ENCODE measurements at places on chromosomes 4 and X. TPM values are rescaled to one million over a fixed set of nuclear protein-coding genes. Genes with fewer than 3 reads are reported as not detected.

The PPEF1 gene
- 0.36 TPM for total RNA-seq

The CXCR3 gene
- not detected for total RNA-seq

The VCX2 gene
- not detected for total RNA-seq

The GNL3L gene
- 31.6 TPM for total RNA-seq

The EPHA5 gene
- total RNA-seq: 0.06 TPM

The YY2 gene
- total RNA-seq: 1.3 TPM

The TLR3 gene
- total RNA-seq: 1.5 TPM

The WDR1 gene
- total RNA-seq: 129 TPM

The S100G gene
- not detected for total RNA-seq

The TMPRSS11F gene
- total RNA-seq: not detected
